ENCODE measurements at places on chromosomes 4 and X.

GRCh38 chr4:168398589-168398988 is 80.0 kb upstream of the DDX60 start:
- DNase-seq, result no peak

GRCh38 chr4:144734522-144734921 is 88.6 kb downstream of the HHIP start:
- no peak for DNase-seq

DNA sequence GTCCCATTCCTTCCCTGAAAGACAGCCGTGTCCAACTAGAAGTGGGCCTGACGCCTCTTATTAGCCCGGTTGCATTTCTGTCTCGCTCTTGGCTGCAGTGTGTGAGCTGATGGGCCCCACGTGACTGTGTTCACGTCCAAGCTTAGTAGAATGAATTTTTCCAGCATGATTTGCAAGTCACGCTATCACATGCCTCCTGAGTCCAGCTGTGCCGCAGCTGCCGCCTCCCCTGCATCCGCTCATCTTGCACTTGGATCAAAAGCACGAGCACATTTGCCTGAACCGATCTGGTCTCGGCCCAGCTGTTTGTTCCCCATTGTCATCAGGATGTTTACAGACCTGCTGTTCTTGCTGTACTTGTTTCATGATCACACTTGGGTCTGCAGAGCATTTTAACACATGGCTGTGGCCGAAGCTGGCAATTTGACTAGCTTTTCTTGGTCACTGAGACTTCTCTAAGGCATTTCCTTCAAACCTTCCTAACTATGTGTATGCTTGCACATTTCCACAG is 126.5 kb downstream of the KIT start:
- peak; percentile 19 for DNase-seq

DNA sequence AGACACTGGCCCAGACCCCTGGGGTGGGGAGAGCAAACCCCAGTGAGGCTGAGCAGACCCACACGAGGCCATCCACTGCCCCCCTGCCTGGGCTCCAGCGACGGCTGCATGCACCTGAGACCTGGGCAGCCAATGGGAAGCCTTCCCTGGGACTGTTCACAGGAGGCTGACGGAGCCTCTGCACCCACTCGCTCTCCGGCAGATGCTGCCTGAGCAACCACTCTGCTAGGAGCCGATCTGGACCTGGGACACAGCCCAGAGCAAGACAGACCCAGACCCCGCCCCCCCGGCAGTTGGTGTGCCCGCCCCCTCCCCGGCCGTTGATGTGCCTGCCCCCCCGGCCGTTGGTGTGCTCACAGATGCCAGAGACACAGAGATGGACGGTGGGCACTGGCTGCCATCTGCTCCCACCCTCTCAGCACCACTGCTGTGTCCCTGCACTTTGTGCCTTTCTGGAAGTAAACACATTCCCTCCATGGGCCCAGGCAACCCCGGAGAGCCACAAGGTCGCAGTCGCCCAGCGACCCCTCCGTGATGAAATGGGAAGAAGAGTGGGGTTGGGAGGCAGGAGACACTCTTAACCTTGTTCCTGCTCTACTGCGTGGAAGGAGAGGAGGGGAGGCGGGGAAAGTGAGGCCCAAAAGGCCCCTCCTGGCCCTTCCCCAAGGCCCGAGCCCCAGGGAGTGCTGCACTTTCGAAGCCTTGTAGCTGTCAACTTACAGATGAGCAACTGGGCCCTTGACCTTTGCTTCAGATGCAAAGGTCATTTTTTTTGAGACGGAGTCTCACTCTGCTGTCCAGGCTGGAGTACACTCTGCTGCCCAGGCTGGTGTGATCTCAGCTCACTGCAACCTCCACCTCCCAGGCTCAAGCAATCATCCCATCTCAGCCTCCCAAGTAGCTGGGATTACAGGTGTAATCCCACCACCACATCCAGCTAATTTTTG is 62.0 kb downstream of the ZFYVE28 start:
- DNase-seq, result no peak

GRCh38 chrX:44915361-44915868 is 42.4 kb downstream of the KDM6A start:
- peak; percentile 88 for DNase-seq

- no peak for DNase-seq
These were observed 1710.5 kb upstream of the TENM3 start for GRCh38 chr4:180532691-180533090.

DNA sequence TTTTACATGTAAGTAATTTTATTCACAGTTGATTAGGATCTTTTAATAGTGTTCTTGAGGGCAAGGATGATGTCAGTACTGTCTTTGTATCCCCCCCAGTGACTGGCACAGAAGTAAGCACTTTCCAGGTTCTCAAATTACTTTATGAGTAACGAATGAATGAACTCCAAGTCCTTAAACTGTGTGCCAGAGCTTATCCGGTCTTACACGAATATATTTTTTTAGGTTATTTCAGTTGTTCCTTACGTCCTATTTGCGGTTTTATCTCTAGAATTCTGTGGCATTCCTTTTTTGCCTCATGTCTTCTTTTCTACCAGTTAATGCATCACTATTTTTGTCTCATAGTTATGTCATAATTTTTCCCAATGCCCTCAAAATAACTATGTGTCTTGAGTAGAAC is 106.9 kb upstream of the MID1IP1 start:
- DNase-seq, result no peak

All from hematopoietic multipotent progenitor cell treated with erythropoietin and hydrocortisone succinate and interleukin-3 and kit ligand, for 8 days (in vitro differentiated cells).